Suppressor macrophage treated with lipopolysaccharide for 4 hours (primary cell): ENCODE measurements at places on chromosomes 1 and 21.

DNA sequence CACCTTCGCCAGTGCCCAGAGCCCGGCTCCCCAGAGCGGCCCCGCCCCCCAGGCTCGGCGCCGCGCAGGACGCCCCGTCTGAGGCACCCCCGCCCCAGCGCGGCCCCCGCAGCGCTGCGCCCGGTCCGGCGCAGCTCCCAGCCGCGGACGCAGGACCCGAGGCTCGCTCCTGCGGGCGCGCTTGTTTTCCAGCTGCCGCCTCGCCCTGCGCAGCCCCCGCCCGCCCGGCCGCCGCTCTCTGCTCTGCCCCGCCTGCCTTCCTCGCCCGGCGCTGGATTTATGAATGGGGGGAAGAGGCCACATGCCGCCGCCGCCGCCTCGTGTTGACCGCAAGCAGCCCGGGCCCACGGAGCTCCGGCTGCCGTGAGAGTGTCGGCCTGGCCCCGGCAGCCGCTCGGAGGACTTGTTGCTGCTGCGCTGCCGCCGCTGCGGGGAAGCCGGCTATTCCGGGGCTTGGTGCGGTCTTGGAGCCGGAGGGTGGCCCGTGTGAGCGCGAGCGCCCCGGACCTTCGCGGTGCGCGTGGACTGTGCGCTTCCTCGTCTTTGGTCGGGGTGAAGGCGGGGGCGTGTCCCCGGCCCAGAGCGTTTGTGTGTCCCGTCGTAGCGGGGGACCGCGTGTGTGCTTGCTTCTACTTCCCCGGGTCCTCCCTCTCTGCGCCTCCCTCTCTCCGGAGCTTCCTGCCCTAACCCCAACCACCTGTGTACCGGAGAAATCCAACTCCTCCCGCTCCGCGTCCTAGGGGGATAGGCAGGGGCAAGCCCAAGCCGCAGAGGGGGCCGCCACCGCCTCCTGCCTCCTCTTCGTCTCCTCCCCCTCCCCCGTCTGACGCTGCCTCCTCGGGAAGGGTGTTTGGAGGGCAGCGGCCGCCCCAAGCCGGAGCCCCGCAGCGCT lies 736 bp downstream of the KCNC4 start:
- peak; percentile 41 for DNase-seq

DNA sequence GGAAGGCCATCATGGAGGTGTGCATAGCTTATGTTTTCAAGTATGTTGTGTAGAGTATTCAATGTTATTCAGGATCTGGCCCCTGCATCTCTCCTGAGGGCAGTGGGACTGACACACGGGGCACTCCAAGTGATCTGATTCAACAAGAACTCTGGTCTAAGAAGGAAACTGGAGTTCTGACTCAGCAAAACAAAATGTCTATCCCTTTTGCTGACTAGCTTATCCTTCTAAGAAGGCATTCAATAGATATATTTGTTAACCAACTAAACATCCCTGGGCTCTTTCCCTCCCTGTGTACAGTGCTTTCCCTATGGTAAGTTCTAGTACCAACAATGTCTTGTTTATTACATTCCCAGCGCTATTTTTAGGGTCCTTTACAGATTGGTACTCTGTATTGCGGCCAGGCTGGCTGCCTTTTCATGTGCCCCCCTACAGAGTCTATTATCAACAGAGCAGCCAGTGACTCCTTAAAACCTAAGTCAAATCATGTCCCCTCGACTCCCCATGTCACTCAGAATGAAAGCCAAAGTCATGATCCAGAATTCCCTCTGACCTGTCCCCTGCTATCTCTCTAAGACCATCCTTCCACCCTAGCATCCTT lies 304.9 kb downstream of the KCNH1 start:
- DNase-seq, result no peak

DNA sequence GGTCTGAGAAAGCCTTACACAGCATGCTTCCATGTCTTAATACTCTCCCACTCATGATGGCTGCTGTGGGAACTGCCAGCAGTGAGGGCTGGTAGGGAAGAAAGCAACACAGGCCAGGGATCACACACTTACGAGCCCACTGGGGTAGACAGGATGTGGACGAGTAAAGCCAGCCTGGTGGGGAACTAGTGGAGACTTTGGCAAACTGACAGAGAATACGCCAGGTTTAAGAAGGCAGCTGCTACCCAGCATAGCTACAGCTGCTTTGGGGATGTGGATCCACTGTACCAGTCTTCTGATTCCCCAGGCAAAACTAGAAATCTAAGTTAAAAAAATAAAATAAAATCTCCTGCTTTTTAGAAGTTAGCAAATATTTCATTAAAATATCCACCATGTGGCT lies 664.0 kb downstream of the SMYD3 start:
- DNase-seq, result no peak

DNA sequence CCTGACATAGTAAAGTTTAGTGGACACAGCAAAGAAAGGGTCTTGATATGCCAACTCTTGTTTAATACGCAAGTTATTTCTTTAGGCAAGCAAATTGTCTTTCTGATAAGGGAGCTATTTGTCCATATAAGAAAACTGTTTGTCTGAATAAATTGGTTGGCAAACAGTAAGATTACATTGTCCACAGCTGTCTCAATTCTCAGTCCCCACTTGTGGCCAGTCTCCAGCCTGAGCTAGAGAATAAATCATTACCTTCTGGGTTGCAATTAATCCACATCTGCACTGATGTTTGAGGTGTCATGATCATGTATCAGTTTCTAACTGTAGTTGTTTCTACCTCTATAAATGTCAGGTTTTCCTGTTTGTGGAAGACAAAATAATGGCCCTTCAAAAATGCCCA lies 60.0 kb upstream of the TNR start:
- no peak for DNase-seq

GRCh38 chr1:116497656-116498055 lies 73.2 kb downstream of the CD58 start:
- peak; percentile 93 for DNase-seq

DNA sequence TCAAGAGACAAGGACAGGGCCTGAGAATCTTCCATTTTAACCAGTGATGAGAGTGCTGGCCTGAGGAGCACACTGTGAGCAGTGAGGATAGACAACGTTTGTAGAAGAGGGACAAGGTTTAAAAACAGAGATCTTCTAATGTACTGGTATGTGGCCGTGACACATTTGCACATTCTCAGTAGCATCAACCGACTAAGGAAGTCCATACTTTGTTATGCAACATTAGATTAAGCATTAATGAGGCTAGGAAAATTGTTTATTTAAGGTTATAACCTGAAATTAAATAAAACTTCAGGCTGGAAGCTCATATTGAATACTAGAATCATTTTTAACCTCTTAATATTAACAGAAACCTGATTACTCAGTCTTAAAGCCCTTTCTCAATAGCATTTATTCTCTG lies 99.0 kb downstream of the SLC45A1 start:
- DNase-seq, result no peak

- DNase-seq, result no peak
Measured at GRCh38 chr1:203183828-203184227, 2.7 kb downstream of the CHI3L1 start.

DNA sequence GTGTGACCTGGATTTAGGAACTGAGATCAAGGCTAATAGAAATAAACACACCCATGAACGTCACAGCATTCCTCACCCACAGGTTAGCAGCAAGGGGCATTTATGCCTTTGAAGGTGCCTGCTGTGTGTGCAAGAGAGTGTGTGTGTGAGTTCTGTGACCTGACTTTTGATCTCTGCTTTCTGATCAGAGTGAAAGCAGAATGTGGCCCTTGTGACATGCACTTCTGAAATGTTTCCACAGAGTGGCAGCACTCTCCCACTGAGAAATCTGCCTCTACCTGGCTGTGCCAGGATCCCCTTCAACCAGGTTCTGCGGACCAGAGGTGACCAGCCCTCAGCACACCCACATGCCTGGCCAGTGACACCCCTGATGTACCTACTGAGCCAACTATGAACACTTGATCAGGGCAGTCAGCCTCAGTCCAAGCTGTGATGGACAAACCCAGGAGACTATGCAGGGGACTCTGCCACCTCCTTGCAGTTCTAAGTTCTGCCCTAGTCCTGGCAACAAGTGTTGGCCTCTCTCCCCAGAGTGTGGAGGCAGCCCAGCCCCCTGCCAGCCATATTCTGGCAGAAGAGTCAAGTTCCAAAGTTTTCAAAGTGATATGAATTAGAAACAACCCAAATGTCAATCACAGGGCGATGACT lies 41.0 kb downstream of the RXRG start:
- DNase-seq, result peak; percentile 25

DNA sequence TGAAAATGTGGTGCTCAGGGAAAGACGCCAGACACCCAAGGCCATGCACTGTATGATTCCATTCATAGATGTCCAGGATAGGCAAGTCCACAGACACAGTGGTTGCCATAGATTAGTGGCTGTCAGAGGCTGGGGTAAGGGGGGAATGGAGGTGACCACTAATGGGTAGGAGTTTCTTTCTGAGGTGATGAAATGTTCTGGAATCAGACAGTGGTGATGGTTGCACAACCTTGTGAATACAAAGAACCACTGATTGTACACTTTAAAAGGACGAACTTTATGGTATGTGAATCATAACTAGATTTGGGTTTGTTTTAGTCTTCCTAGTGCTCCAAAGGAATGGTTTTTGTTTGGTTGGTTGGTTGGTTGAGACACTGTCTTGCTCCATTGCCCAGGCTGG lies 51.7 kb downstream of the PRAMEF20 start:
- no peak for DNase-seq
